ENCODE measurements at places on chromosomes 12 and 14.
A peak's percentile ranks its signal among the peaks of the same experiment; 100 is the strongest.

DNA sequence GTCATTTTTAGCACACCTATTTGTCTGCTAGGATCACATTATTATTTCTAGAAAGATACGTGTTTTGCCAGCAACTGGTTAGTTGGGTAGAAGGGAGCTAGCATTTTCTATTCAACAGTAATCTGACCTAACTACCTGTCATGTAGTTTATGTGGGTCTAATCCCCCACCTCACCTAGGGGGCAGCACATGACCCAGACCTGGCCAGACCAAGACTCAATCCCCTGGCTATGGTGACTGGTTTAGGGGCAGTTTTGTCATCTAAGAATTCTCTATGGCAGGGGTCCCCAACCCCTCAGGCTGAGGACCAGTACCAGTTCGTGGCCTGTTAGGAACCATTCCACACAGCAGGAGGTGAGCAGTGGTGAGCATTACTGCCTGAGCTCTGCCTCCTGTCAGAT lies 29.5 kb upstream of the EVL start:
- no peak for DNase-seq

DNA sequence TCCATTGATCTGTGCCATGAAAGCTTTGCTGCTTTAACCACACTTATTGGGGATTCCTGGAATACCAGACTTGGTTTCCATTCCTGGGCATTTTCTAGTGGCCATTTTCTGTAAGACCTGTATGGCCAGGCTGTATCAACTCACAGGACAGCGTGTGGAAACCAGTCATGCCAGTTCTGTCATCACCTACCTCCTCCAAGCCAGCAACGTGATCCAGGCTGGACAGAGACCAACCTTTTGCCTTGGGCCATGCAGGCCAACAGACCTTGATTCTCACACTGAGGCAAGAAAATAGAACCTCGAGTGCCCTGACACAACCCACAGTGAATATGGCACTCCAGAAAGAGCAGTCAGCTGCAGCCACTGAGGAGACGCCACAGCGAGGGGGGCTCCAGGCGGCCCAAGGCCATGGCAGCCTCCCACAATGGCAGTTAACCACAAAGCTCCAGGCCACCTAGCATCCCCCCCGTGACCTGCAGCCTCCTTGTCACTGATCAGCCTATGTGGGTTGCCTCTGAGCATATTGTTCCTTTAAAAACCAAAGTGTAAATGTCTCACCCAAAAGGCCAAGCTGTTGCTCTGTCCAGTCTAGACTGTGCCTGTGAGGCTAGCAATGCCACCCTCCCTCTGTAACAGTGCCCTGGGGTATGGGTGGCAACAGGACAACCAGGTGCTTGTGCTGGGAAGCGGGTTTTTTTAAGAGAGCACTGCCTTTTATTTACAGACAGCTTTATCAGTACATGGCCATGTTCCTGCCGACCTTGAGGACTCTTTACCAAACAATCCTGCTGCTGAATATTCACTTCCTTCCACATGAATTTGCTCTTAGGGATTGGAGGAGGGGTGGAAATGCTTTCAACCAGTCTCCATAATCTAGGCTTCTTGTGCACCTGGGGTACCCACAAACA lies 168.7 kb upstream of the HIF1A start:
- no peak for DNase-seq

DNA sequence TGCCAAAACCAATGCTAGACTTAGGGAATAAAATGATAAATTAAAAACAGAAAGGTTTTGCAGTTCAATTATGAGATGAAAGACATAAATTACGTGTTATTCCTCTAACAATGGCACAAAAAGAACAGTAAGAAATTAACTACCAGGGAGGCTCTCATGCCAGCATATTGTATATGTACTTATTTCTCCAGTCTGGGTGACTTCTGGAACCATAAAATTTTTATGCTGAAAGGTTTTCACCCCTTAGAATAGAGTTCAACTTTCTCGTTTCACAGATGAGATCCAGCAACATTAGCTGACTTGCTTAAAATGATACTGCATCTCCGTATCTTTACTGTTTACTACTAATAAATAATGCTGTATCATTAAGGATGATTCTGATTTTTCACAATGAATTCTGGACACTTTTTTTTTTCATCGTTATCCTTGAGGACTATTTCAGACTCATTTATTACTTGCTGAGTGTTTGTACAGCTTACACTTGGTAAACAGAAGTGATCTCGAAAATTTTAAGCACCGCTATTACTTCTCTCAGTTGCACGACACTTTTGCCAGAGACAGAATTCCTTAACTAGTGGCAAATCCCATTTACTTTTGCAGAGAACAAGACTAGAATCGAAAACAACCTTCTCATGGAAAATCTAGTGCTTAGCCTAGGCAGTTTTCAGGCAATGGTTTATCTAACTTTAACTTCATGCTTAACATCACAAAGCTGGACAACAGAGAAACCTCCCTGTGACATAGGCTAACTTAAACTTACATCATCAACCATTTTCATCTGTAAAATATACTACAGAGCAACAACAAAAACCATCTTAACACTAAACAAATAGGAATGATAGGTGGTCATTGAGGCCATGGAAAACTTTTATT lies 2.7 kb downstream of the RSRC2 start:
- DNase-seq = no peak

GRCh38 chr14:50039734-50040400 lies 76.5 kb downstream of the VCPKMT start:
- DNase-seq = peak; percentile 93

DNA sequence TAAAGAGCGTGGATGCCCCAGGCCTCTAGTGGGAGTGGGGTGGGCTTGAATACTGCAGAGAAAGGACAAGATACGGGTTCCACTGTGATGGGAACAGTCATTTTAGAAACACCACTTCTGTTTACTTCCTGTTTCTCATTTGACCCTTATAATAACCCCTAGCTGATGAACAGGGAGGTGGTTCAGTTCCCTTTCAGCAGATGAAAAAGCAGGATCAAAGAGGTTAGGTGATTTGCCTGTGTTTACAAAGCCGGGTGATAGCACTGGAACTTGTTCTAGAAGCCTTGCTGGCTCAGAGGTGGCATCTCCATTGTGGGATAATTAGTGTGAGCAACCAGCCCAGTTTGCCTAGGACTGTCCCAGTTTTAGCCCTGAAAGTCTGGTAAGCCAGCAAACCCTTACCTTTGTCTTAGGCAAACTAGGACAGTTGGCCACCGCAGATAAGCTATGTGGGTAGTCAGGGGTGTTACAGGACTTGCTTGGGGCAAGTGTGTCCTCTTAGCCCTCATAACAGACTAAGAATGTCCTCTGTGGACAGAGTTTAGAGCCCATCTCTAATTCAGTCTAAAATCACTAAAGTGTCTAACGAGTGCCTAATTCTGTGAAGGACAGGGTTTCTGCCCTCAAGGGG lies 7.5 kb upstream of the LRP1-AS start:
- no peak for DNase-seq

GRCh38 chr14:69861025-69861569 lies 18.1 kb upstream of the SMOC1 start:
- DNase-seq = no peak

GRCh38 chr12:24069532-24070395 lies 120.3 kb upstream of the SOX5 start:
- no peak for DNase-seq

DNA sequence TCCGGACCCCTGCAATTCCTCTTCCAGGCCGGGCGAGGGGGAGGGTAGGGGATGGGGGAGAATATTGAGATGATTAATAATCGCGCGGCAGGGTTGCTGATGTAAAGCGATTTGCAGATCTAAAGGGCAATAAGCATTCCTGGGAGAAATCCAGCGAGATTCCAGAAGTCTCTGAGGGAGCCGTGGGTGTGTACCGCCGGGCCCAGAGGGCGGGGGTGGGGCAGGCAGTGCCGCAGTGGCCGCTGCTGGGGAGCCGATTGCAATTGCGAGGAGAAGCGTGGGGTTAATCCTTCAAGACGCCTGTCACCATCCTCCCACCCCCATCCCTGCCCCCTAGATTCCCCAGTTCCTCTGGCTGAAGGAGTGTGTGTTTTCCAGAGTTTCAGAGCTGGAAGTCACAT lies 16.4 kb downstream of the FOS start:
- DNase-seq = peak; percentile 85

- DNase-seq = no peak
These were observed 89.7 kb upstream of the CNTN1 start for GRCh38 chr12:40602562-40602961.

- DNase-seq = peak; percentile 52
These were observed 129.6 kb upstream of the CDKN3 start for GRCh38 chr14:54267172-54267571.

- no peak for DNase-seq
These were observed 37.6 kb upstream of the ARHGAP5 start for GRCh38 chr14:32039401-32040030.

GRCh38 chr12:28278960-28279359 lies 88.7 kb downstream of the CCDC91 start:
- no peak for DNase-seq

DNA sequence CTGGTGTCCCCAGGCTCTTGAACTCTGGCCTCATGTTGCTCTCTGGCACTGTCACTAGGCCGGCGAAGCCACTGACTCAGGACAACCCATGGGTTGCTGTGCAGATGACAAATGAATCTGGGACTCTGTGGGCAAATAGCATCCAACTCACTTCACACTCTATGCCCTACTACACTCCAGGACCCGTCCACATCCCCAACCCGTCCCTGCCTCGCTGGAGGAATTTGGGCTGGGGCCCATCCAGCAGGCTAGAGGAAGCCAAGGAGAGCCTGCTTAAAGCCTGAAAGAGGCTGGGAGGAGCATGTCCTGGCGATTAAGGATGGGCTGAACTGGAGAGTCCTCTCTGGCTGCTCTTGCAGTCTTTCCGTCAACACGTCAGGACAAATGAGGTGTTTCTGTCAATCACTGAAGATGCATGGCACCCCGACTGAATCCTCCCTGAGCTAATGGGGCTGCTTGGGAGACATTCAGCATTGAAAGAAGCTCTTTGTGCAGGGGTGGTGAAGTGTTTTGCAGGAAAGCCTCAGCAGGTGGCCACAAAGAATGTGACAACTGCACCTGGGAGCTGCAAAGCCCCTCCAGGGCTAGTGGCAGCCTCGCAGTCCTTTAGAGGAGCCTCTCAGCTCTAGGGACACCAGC lies 71.7 kb downstream of the ANO2 start:
- no peak for DNase-seq

DNA sequence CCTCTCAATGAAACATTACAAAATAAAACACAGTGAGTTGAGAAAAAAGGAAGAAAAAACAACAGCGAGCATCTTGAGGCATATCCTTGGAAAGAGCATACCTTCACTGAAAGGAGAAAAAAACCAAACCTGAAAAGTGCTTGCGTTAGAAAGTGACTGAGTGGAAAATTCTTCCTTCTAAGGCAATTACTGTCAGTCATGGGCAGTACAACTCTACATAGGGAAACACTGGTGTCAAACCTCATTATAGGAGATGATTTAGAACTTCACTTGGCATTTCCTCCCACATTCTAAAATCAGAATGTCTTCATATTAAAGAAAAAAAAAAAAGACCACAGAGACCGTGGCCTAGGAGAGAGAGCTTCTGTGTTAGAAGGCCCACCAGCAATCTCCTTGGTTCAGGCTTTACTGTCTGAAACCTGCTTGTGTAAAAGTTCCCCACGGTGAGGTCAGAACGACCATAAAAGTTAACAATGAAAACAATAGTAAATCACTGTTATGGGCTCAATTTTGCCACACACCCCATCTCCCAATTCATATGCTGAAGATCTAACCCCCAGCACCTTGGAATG lies 91.1 kb upstream of the CRY1 start:
- DNase-seq = no peak

DNA sequence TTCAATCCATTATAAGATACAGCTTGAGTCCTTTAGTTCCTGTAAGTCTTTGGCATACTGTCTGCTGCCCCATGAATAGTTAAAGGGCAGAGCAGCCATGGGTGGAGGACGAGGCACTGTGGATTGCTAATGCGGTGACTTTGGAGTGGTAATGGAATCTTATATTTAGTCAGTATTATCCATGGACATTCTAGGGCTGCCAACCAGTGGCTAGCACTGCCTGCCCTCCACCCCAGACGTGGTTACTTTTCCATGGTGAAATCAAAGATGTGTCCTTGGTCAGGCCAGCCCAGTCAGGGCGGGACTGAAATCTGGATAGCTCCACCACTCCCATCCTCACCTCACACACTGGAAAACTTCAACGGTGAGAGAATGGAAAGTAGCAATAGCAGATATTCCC lies 2.3 kb downstream of the TTC9 start:
- DNase-seq = no peak

DNA sequence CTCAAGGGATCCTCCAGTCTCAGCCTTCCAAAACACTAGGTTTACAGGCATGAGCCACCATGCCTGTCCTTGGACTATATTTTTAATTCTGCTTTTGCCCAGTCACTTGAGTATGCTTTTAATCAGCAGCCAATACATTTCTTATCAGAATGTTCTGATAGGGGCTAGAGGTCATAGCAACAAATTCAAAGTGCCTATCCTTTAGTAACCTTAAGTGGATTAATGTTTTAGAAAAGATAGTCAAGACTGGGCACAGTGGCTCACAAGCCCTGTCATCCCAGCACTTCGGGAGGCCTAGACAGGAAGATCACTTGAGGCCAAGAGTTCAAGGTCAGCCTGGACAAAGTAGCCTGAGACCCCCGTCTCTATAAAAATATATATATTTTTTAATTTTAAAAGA lies 37.1 kb downstream of the CKB start:
- DNase-seq = no peak

GRCh38 chr12:49797449-49797776 lies 30.8 kb downstream of the NCKAP5L start:
- DNase-seq = peak; percentile 37

DNA sequence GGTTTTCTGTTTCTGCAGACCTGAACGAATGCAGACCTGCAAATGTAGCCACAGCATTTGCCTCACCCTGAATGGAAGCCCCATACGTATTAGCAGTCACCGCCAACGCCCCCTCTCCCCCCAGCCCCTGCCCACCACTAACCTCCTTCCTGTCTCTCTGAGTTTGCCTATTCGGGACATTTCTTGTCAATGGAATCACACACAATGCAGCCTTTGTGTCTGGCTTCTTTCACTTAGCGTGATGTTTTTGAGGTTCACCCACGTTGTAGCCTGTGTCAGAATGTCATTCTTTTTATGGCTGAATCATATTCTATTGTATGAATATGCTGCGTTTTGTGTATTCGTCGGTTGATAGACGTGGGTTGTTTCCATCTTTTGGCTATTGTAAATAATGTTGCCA lies 178.6 kb downstream of the AACS start:
- no peak for DNase-seq

Data from suppressor macrophage treated with lipopolysaccharide for 1 hour (primary cell).